H9 (cell line): ENCODE measurements at places on chromosomes 16 and 17. TPM values are rescaled to one million over a fixed set of nuclear protein-coding genes. Genes with fewer than 3 reads are reported as not detected.

Gene CBLN1
- total RNA-seq, result 4.7 and 5.6 TPM in 2 replicates

Gene KCNJ18
- total RNA-seq, result not detected in 2 replicates

Gene TP53TG3
- not detected in 2 replicates for total RNA-seq

Gene PRSS8
- 64.0 and 65.0 TPM in 2 replicates for total RNA-seq

Gene TBC1D3B
- total RNA-seq, result 5.5 and 8.8 TPM in 2 replicates

Gene COPZ2
- 0.68 and 0.77 TPM in 2 replicates for total RNA-seq

Gene NGFR
- total RNA-seq, result 9.6 and 10.9 TPM in 2 replicates

Gene CUEDC1
- total RNA-seq, result 6.5 and 7.3 TPM in 2 replicates
